Muscle of leg (tissue), 16 donors: ENCODE measurements at places on chromosomes 3 and 15. TPM values are rescaled to one million over a fixed set of nuclear protein-coding genes. Genes with fewer than 3 reads are reported as not detected.

GRCh38 chr15:71511796-71512681 lies 298.3 kb upstream of the NR2E3 start:
- DNase-seq = no peak

The ERC2 gene
- 2.0 TPM for total RNA-seq

DNA sequence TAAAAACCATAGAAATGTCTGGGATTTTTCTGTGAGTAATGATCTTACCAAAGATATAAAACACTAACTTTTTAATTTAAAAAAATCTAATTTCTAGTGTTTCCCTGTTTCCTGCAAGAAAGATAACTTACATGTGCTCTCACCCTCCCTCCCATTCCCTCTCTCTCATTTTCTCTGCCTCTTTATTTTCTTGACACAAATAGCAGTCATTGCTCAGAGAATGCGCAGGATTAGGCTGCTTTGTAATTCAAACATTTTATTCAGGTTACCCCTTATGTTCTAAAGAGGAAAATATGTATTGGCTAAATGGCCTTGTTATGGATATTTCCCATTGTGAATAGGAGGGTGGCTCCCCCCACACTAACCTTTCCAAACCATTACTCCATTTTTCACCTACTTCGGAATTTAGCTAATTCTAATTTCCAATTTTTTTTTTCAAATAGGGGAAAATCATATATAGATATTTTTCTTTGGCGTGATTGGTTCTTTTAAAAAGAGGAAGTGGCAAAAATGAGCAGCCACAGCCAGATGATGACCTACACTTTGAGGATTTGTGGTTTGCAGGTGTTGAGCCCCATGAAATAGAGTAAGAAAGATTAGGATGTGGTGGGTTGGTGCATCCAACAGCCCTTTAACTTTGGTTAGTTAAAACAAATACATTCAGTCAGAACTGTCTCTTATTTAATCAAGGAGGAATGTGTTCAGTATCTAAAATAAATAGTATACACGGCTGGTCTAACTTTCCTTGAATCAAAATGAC lies 554.4 kb downstream of the IGSF11 start:
- DNase-seq = no peak

- DNase-seq = peak; percentile 9
These were observed 53.1 kb downstream of the PHC3 start for GRCh38 chr3:170128259-170128976.

The RASL12 gene
- 15.2 TPM for total RNA-seq

DNA sequence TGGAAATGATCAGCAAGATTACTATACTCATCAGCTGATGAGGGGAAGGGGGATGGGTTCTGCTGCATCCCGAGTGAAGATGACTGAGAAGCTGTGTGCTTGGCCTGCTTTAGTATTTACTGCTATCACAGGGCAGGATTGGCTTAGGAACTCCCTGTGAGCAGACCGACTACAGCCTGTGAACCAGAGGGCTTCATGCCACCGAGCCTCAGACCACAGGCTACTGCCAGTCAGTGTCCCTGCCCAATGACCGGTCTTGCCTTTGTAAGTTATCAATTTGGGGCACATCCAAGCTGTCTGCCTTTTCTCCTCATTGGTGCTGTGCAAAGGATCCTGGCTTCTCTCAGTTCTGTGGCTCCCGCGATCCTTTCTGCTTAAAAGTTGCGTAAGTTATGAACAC lies 71.5 kb downstream of the PDCD6IP start:
- DNase-seq = no peak

DNA sequence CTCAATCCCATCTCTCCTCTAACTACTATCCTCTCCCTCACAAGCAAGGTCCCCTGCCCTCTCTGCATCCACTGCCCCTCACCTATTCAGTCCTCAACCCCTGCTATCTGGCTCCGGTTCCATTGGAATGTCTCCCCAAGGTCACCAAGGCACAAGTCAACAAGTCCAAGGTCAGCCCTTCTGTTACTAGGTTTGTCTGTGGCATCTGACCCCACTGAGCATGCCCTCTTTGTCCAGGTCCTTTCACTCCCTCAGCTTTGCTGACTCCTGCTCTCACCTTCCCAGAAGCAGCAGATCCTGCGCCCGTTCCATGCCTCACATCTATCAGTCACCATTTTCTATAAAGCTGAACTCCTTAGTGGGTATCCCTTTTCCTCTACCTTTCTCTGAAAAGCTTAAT lies 8.3 kb upstream of the SEMA7A start:
- DNase-seq = no peak

GRCh38 chr3:65412588-65412987 lies 626.1 kb downstream of the MAGI1 start:
- DNase-seq = peak; percentile 80

DNA sequence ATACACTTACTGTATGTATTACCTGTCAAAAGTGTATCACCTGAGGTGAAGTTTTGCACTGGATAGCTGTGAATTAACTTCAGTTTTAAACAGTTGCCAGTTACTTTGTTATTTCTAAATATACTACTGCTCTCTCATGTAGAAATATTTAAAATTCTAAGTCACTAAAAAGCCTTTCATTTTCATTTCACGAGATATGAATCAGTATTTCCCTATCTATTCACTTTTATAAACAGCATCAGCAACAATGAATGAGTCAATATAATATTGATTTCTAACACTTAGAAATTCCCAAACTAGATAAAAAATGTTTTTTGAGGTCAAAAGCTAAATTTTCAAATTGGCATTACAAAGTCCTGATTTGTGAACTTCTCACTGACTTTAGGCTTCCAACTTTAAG lies 32.6 kb downstream of the UBE3A start:
- no peak for DNase-seq

The ZNF80 gene
- 0.04 TPM for total RNA-seq

The GOLGA8S gene
- total RNA-seq = 0.18 TPM

DNA sequence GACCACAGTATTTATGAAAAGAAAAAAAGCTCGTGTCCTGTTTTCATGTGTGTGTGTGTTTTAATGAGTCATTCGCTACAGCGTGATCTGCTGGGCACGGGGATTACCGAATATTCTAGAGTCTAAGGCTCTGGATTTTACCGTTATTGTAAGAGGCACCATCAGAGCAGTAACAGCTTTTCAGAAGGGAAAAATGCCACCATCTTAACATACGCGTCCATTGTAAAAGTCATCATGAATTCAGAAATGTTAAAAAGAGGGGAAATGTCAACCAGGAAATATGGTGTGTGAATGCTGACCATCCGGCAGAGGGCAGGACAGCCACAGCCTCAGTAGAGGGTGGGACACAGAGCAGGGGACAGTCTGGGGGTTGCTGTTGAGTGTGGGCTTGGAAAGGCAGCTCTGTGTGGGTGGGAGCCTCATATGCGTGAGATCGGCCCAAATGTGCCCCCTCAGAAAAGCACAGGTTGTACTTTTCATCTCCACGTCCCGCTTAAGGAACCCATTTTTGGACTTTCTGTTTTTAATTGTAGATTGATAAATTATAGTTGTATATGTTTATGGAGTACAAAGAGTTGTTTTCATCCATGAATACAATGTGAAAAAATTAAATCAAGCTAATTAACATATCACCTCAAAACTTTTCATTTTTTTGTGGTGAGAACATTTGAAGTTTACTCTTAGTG lies 69.6 kb downstream of the ASB7 start:
- DNase-seq = peak; percentile 66

GRCh38 chr15:39177561-39177960 lies 403.3 kb upstream of the THBS1 start:
- DNase-seq = no peak

DNA sequence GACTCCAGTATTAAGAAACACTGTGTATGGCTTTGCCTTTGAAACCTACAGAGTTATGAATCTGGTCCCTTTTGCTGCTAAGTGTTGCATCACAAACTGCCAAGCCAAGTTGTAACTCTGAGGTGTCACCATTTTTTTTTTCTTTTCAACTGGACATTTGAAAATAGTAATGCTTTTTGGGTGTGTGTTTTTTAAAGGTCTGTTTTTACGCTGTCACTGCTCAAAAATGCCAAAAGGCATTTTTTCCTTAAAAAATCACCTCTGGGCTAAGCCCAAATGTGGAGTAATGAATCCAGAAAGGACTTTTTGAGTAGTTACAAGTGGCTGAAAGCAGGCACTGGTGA lies 9.5 kb downstream of the SMAD3 start:
- DNase-seq = peak; percentile 76

DNA sequence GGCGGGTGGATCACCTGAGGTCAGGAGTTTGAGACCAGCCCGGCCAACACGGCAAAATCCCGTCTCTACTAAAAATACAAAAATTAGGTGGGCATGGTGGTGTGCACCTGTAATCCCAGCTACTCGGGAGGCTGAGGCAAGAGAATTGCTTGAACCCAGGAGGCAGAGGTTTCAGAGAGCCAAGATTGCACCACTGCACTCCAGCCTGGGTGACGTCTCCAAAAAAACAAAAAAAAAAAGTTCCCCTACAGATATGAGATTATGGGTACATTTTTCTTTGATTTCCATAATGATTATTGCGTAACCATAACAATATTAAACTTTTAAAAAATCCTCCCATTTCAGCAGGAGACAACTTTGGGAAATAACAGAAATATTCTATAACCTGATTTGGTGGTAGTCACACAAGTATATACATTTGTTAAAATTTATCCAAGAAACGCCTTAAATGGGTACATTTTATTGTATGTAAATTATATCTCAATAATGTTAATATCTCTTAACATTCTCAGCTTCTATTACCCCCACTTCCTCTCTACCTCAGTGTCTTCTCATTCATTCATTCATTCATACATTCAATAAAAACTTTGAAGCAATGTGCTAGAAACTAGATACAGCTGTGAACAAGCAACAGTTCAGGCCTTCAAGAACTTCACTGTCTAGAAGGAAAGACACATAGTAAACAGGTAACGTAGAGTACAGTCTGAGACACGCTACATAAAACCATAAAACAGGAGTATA lies 6.6 kb downstream of the UBR1 start:
- no peak for DNase-seq

GRCh38 chr3:46021516-46021915 lies 5.8 kb downstream of the XCR1 start:
- no peak for DNase-seq
